ENCODE measurements at places on chromosomes 4 and X.

- DNase-seq: no peak
Observed at GRCh38 chr4:19520939-19521520, 730.7 kb upstream of the SLIT2 start.

GRCh38 chr4:113810906-113811305, 49.4 kb upstream of the CAMK2D start:
- DNase-seq: peak; percentile 16

GRCh38 chr4:86302251-86302650, 57.6 kb downstream of the MAPK10 start:
- peak; percentile 34 for DNase-seq

- peak; percentile 52 for DNase-seq
Observed at GRCh38 chrX:119698845-119699244, 5.9 kb upstream of the SEPTIN6 start.

- DNase-seq: no peak
Observed at GRCh38 chrX:155215443-155216178, 649 bp upstream of the VBP1 start.

DNA sequence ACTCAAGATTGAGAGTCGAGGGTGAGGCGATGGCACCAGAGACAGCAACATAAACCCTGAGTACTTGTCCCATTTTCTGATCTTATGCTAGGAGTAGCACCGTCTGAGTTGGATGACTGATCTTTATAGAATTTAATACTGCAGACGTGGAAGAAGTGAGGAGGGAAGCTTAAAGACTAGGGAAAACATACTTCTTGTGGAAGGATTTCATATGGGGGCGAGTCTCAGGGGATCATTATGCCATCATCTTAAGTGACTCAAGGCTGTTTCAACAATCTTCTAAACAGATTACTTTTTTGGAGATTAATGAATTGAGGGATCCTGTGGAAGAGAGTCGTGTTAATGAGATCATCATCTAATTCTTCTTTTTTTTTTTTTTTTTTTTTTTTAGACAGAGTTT, 17.2 kb upstream of the FAT1 start:
- DNase-seq: no peak

DNA sequence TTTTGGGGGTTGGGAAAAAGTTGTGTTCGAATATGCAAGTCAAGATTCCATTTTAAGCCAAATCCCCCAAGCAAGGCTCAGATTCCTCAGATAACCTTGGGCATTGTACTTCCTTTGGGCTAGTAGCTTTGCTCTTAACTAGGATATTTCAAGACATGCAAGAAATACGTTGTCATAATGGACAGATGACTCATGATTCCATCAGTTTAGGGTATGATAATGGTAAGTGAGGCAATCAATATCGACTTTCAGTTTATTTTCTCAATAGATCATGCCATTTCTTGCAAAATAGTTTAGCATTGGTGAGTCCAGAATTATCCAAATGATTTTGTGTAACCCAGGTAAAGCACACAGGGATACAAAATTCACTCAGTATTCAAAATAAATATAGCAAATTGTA, 25.4 kb downstream of the CFAP299 start:
- DNase-seq: peak; percentile 12

DNA sequence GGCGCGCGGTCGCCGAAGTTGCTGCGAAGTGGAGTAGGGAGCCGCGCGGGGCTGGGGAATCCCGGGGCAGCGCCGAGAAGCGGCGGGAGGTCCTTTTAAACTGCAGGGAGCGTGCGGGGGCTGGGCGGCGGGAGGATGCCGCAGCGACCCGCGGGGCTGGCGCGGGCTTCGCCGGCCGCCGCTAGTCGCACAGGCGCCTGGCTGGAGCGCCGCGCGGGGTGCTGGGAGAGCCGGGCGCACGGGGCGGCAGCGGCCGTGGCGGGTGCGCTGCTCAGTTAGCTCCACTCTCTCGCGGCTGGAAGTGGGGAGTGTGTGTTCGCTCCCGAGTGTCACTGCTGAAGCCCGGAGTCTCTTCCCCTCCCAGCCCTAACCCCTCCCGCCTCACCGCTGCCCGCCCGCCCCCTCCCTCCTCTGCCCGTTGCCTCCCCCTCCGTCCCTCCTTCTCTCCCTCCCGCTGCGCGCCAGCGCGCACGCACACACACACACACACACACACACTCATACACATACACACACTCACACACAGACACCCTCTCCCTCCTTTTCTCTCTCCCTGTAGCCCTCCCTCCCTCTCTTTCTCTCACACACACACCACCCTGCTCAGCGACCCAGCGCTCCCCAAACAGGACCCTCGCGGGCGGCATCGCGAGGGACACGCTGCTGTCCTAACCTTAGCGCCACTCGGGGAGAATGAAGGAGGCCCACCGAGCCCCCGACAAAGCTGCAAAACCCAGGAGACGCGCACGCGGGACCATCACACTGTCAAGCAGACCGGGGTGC, at the start of gene NDNF:
Gene NDNF (minus strand): TSS at position 312 of the 780 bp plus-strand sequence. CDS start 26,698 bp downstream, outside the sequence.
- DNase-seq: peak; percentile 26

DNA sequence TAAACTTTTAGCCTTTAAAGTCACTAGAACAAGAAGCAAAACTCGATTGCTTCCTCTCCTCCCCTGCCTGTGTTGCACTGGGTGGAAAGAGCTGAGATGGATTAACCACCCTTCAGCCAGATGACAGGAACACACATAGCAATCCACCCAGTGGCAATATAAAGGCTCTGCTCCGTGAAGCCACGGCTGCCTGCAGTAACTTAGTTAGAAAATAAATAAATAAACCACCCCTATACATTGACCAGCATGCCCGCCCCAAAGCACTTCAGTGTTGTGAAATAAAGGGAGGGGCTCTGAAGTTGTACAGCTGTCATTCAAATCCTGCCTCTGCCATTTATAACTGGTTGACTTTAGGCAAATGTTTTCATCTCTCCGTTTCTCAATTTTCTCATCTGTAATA, 217.1 kb upstream of the LDB2 start:
- DNase-seq: no peak

DNA sequence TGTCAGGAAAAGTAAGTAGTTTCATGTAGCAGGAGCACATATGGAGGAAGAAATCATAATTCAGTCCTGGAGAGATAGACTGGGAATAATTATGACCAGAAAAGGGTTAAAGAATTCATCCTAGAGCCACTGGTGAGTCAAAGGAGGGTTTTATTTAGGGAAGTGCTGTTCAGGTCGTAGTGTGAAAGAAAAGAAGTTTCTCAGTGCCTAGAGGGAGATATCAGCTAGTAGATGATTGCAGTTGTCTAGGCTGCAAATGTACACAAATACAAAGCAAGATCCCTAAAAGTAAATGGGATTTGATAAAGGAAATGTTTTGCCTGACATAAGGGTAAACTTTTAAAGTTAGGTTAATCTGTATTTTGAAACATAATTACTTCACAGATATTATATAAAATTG, 403.2 kb downstream of the ACTRT1 start:
- no peak for DNase-seq

DNA sequence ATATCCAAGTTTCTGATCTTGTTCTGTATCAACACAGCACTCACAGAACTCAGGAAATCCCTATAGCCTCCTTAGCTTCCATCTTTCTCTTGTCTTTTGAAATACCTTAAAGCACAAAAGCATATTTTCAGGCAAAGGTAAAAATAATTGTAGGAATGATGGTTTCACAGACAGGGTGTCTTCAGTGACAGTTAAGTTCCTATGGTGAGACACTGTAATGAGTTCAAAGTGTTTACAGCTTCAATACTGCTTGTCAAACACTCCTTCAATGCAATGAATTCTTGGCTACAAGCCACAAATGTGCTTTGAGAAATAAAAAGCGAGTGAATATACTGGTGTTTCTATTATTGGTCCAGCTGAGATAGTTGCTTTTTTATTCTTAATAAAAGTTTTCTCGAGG, 466.0 kb downstream of the DMD start:
- peak; percentile 24 for DNase-seq

DNA sequence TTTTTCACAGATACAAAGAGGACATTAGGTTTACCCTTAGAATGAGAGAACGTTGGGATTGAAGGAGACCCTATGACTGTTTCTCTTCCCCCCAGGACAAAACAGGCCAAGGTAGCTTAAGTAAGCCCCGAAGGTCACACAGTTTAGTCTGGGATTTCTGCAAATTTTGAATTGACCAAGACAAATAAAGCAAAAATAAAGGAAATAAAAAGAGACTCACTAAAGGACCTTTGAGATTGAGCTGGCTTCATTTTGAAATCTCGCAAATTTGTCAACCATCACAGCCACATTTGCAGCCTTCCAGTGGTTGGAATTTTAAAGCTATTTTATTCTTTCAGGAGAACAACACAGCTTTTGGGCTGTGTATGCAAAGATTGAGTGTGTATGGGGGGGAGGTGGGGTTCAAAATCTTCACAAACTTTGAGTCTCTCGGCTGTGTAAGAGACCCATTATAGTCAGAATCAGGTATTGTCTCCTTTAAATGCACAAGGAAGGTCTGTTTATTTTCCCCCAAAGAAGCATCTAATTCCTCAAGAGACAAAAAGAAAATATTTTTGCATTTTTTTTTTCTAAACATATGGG, 4.2 kb downstream of the TMSB4X start:
- no peak for DNase-seq

GRCh38 chr4:55758570-55758969, 61.0 kb upstream of the EXOC1L start:
- no peak for DNase-seq

DNA sequence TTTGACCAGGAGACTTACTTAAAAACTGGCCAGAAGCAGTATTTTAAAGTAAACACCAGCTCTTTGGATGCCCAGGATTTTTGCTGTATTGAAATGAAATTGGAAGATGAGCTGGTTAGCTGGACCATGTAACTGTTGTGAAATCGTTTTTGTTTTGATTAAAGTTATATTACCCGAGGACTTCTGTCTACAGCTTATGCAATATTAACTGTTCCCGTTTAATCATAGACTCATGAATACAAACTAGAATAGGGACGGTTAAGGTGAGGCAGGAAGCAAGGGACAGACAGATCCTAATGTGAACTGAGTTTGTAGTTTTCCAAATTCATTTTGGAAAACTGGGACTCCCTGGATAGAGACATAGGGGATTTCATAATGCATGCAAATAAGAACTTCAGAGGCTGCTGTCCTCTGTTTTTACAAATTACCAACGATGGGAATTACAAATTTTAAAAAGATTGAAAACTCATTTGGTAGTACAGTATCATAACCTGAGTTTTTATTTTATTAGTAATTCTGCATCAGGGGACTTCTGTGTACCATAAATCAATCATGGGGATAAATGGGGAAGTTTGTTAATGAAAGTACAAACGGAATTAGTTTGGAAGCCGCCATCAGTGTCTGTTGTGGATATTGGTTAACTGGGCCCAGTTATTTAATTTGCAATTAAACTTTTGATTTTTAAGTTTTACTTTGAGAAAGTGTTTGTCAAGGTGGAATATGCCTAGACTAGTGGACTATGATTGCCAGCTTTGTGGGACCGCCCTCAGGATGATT, 304.4 kb downstream of the AFF2 start:
- no peak for DNase-seq

DNA sequence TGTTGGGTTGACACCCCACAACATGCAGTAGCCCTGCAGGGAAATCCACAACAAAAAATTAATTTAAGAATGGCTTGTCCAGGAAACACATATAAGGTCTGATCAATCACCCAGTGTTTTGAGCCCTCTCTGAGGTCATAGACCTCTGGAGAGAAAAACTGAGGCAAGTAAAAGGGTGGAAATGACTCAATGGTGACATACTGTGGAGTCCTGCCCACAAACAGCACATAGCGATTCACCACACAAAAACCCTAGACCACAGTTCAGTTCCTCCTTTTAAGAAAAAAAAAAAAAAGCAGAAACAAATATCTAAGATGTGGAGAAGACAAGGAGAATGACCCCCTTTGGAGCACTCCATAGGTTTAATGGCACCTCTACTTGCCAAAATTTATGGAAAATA, 2691.0 kb downstream of the PCDH7 start:
- peak; percentile 22 for DNase-seq

- no peak for DNase-seq
Observed at GRCh38 chr4:39812500-39812899, 114.6 kb downstream of the UBE2K start.

DNA sequence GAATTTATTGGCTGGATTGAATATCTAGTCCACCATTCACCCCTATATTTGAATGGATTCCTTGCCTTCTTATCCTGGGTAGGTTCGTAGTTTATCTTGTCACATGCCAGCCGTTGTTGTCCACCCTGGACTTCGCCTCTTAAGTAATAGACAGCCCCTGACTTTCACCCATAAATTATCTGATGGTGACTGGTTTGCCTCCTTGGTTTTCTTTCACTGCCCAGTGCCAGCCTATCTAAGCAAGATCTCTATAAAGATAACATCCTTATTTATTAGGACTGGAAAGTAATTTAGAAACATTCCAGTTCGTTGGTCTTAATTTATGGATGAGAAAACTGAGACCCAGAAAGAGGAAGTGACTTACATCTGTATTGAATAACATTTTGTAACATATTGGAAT, 410.3 kb downstream of the RPA4 start:
- DNase-seq: no peak

DNA sequence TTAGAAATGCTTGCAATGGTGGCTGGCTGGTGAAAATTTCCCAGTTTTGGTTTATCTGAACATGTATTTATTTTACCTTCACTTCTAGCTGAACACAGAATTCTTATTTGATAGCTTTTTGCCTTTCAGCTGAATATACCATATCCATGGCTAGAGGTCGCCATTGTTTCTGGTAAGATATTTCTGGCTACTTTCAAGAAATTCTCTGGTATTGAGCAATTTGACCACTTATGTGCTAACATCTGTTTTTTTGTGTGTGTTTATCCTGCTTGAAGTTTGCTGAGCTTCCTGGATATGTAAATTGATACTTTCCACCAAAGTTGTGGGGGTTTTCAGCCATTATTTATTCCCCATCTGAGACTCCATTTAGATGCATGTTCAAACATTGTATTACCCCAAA, 75.4 kb downstream of the FBXW7 start:
- DNase-seq: peak; percentile 58

DNA sequence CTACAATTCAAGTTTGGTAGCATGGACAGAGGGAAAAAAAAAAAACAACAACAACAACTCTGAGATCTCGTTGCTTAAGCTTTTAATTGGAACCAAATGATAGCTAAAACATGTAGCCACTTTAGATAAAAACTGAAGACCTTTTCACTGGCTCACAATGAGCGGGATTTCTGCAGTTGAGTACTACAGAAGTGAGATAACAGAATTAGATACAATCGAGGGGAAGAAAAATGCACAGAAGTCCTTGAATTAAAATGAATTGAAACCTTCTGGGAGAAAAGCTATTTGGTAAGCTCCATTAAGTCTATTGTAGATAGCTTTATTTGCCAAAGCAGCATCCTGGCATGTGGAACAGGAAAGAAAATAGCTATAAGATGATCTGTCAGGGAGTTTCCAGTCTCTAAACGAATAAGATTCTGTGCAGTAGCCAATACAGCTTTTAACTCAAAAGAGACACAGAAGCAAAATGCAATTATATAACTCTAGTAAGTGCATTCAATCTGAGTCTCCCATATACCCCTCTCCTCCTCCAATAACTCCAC, 248.5 kb downstream of the ENOX2 start:
- no peak for DNase-seq

GRCh38 chrX:71291381-71291780, 7.9 kb downstream of the NONO start:
- DNase-seq: no peak

Measured in epithelial cell of esophagus (primary cell).